ENCODE measurements at places on chromosomes 4 and X. TPM values are rescaled to one million over a fixed set of nuclear protein-coding genes. Genes with fewer than 3 reads are reported as not detected.

GRCh38 chrX:107646735-107647134 is 18.4 kb downstream of the PRPS1 start:
- no peak for DNase-seq

- DNase-seq, result peak; percentile 14
These were observed 109.9 kb upstream of the BCOR start for GRCh38 chrX:40207626-40208025.

DNA sequence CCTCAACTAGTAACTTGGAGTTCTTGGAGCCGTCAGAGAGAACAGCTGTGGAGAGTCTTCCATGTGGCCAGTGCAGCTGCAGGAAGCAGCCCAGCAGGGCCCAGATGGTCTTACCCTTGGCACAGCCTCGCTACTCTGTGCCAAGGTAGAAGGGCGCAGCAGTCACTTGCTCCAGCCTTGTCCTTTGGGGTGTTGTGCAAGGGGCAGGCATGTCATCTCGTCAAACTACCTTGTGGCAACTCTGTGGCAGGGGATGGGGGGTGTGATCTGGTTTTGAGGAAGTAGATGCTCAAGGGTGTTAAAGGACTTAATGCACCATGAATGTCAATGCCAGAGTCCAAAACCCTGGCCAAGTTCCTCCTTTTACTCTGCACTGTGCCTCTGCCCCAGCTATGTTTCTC is 34.2 kb upstream of the TBC1D14 start:
- no peak for DNase-seq

GRCh38 chr4:61332693-61333092 is 132.6 kb downstream of the ADGRL3 start:
- no peak for DNase-seq

DNA sequence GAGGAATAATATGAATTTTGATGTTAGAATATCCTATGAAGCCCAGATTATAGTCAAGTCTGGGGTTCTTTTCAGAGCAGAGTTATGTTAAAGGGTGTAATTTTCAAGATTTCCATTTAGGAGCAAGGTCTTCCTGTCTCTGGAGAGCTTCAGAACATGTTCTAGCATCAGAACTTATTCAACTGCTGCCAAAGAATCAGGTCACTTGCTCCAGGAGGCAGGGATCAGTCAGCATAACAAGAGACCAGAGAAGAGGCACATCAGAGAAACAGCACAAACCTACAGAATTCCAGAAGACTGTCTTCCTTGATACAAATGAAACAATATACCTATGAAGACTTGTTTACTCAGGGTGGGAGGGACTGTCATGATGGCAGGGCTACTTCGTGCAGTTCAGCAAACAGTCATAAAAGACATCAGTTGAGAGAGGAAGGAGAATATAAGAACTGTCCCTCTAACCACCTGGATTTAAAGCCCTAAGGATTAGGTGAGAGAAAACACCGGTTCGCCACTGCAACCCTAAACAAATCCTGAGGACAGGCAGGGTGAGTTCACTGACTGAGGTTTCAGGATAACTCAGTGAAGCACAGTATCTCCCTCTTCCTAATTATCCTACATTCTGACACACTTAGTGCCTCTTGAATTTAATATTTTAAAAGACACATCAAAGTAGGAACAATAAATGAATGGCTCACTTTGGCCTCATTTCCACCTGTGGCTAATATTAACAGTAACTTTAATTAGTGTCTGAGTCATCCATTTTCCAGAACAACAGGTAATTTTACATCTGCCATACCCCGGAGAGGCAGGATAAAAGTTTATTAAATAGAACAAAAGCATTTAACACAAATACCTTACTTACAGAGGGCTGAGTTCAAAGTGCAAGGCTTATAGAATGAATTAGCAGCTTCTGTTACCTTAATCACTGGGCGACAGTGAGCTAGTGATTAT is 93.0 kb downstream of the HDAC8 start:
- no peak for DNase-seq

- peak; percentile 88 for DNase-seq
These were observed 72.9 kb upstream of the STIM2 start for GRCh38 chr4:26787461-26788340.

GRCh38 chr4:5139141-5139540 is 87.9 kb downstream of the STK32B start:
- no peak for DNase-seq

- DNase-seq, result no peak
These were observed 43.3 kb upstream of the SLC39A8 start for GRCh38 chr4:102388611-102389010.

- DNase-seq, result no peak
These were observed 148.9 kb downstream of the MAML3 start for GRCh38 chr4:140004922-140005627.

DNA sequence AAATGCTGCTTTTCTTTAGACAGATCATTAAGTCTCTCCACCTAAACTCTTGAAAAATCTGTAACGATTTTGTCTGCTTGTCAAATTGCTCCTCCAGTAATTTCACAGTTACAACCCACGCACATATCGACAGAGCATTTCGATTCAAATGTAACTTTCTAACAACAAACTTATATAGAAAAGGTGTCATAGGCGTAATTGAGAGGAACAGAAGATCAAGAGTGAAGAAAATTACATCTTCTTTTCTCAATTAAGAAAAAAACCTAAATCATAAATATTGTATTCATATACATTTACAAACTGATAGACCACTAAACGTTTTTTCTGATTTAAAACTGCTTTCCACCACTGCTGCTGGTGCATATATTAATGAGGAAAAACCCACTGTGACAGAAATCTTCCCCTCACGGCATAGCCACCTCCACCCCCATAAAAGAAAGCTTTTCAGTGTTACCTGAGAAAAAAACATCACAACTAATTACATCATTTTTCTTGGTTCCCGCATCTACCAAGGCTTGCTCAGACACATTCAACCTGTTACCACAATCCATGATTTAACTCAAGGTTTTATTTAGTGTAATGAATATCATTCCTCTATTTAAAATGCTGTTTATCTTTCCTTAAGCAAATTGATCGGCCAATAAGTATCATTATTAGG is 1.9 kb downstream of the GPM6A start:
- DNase-seq, result no peak

DNA sequence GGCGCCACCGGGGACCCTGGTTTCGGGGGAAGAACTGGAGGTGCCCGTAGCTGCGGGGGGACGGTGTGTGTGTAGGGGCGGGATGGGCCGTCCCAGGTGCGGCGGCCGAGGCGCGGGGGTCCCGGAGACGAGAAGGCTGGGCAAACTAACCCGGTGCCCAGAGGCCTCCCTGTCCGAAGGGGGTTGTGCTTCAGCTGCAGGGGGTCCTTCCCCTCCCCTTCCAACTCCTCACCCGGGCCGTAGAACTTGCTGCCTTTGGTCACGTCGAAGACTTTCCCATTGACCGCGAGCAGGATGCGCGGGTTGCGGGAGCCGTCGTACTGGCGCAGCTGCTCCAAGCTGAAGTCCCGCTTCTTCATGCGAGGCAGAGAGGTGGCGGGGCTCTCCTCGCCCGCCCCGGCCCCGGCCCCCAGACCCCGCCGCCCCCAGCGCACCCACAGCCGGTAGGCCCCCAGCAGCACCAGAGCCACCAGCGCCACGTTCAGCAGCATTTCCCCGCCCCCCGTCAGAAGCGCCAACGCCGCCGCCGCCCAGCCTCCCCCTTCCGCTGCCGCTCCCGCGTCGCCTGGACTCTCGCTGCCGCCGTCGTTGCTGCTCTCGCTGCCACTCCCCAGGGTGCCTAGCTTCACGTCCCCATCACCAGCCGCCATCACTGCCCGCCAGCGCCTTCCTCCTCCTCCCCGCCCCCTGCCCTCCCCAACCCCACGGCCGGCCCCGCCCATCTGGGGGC is at the start of gene PGRMC2:
Gene PGRMC2, minus strand, starts transcription at position 673 of the 730 bp plus-strand sequence. Its CDS starts 23 bp downstream, at position 650.
- no peak for DNase-seq

- DNase-seq, result no peak
These were observed 3.7 kb downstream of the SLC25A14 start for GRCh38 chrX:130343411-130343810.

- no peak for DNase-seq
These were observed 19.0 kb upstream of the ACSL1 start for GRCh38 chr4:184844742-184845141.

GRCh38 chrX:153519569-153520286 is 2.3 kb downstream of the ATP2B3 start:
- DNase-seq, result no peak

DNA sequence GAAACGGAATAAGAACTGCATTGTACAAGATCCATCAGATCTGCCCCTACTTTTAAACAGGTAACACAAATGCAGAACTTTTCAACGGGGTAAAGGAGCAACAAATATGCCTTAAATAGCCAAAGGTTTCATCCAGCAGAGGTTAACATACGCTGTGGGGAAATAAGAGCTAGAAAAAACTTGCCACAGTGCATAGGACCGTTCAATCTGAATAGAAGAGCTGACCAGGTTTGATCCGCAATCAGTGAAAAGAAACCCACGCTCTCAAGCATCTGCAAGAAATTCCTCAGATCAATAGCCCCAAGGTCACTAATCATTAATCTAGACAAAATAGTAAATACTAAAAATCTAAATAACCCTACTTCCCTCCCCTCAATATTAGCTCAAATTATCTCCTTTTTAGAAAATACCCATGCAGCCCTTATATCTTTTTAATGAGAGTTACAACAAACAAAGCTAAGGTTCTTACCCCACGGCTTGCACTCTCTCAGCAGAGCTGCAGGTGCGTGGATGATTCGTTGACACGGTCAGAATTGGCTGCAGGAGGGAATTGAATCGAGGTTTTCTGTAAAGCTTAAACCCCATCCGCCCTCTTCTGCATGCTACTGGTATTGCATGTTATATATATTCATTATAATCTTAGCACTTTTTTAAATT is at the start of gene TLR10:
Gene TLR10, minus strand, starts transcription at position 539 of the 657 bp plus-strand sequence. CDS start 7,400 bp downstream, outside the sequence.
- DNase-seq, result peak; percentile 56

GRCh38 chr4:90078440-90078839 is 48.8 kb upstream of the CCSER1 start:
- peak; percentile 5 for DNase-seq

- DNase-seq, result no peak
These were observed 243.2 kb upstream of the NOCT start for GRCh38 chr4:138772366-138772765.

- no peak for DNase-seq
These were observed 103.0 kb downstream of the SYNPO2 start for GRCh38 chr4:118991686-118992085.

DNA sequence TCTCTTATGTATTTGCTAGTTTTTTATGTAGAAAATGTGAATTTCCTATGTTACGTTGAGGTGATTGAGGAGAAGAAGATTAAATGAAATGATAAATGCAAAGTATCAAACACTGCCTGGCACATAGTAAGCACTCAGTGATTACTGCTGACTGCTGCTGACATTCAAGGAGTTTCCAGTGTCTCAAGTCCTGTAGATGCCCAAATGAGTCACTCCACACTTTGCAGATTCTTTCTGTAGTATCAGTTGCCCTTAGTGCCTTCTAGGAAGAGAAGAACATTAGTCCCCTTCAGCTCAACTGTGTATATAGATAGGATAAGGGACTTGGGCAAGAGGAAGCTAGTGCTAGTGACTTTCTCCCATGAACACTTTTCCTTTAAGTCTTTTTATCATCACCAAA is 240.5 kb upstream of the TEX13A start:
- DNase-seq, result peak; percentile 52

DNA sequence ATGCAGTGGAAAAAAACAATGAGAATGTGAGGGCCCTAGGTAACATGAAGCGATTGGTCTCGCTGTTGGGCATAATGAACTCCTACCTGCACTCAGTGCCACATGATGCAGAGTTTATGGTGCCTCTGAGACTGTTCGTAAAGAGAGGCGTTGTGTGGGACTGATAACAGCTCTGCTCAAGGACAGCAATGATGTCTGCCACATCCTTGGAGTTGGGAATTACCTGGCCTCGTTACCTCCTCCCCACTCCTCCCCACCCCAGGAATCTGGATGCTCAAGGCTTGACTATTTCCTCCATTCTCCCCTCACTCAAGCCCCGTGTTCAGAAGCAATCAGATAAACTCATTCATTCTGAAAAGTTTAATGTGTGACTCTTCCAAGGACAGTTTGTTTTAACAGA is 148.0 kb upstream of the JADE1 start:
- DNase-seq, result no peak

DNA sequence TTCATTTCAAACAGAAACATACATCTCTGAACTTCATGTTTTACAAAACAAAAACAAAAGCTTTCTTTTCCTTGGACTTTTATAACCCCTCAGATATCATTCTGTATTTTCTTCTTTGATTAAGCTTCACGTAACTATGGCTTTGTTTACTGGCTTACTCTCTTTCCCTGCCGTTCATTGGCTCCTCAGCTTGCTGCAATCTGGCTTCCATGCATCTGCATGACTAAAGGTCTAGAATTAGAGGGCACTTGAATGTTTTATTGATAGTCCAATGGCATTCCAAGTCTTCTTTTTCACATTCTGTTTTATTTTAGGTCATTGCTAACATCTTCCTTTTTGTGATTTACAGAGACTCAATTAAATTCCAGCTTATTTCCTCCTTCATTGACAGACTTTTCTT is 487.6 kb downstream of the GRXCR1 start:
- DNase-seq, result no peak

DNA sequence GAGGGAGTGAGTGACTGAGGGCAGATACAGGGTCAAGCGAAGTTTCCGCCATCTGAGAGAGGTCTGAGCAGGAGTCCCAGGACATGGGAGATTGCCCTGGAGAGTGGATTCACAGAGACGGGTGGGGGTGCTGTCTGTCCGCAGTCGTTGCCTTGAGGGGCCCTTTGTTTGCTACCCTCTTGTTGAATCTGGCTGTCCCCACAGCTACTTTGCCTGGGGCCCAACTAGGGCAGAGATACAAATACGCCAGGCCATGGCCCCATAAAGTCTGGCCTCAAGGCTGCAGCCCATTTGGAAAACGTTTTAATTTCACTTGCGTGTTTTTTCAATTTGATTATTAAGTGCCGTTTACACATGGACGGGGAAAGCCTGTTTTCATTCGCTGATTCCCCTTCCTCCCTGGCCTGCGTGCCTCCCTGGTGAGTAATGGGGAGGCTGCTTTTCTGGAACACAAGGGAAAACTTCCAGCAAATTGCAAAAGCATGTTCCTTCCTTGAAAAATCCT is 134.4 kb downstream of the SMIM20 start:
- DNase-seq, result peak; percentile 81

GRCh38 chrX:134659761-134660160 is 1.5 kb upstream of the PLAC1 start:
- no peak for DNase-seq

DNA sequence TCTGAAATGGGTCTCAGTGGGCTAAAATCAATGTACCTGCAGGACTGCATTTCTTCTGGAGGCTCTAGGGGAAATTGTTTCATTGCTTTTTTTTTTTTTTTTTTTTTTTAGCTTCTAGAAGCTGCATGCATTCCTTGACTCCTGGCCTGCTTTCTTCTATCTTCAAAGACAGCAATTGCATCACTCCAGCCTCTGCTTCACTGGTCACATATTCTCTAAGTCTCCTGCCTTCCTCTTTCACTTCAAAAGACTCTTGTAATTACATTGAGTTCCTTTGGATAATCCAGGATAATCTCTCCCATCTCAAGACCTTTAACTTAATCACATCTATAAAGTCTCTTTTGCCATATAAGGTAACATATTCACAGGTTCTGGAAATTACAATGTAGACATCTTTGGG is 11.3 kb upstream of the PCYT1B start:
- no peak for DNase-seq

- no peak for DNase-seq
These were observed 47.4 kb upstream of the AGA start for GRCh38 chr4:177489471-177490246.

Gene FHDC1
- total RNA-seq, result 2.0 TPM

Gene C4orf36
- 3.5 TPM for total RNA-seq

Gene FMR1
- total RNA-seq, result 35.3 TPM

Gene UGT2A3
- not detected for total RNA-seq

Gene KDR
- 0.37 TPM for total RNA-seq

Gene ADH7
- not detected for total RNA-seq

Gene SYTL5
- not detected for total RNA-seq

Gene CPXCR1
- total RNA-seq, result not detected

Gene MAGEA2
- total RNA-seq, result not detected

Gene CXCL10
- total RNA-seq, result not detected

Gene KIAA0232
- 15.6 TPM for total RNA-seq

Gene GLRB
- 5.9 TPM for total RNA-seq
